ENCODE measurements at places on chromosomes 2 and 18. TPM values are rescaled to one million over a fixed set of nuclear protein-coding genes. Genes with fewer than 3 reads are reported as not detected.

GRCh38 chr2:128776461-128777195, 458.0 kb upstream of the HS6ST1 start:
- DNase-seq: no peak

GRCh38 chr2:109031476-109032228, 42.6 kb upstream of the EDAR start:
- DNase-seq: peak; percentile 57

DNA sequence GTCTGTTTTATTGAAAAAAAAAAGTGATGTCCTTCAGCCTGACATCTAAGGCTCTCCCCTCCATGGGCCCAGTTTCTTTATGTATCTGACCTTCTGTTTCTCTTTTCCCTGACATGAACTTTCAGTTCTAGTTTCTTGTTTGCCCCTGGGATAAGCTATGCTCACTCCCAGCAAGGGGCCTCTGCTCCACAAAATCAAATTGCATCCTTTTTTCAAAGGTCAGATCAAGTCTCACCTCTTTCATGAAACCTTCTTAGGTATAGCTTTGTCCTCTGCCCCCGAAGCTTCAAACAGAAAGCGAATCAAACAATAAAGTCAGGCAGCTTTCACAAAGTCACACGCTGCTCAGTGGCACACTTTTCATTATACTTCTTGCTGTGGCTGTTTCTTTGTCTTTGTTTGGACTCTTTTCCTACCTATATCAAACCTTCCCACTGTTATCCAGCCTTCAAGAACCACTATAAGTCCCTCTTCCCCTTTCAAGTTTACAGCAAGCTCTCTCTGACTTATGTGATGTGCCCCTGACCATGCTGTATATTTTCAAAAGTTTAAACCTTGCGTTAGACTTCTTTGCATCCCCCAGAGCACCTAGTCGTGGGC, 23.3 kb downstream of the MAP3K19 start:
- no peak for DNase-seq

GRCh38 chr2:30545875-30546274, 98.8 kb downstream of the LCLAT1 start:
- no peak for DNase-seq

The TYMS gene
- total RNA-seq: 16.8 TPM

DNA sequence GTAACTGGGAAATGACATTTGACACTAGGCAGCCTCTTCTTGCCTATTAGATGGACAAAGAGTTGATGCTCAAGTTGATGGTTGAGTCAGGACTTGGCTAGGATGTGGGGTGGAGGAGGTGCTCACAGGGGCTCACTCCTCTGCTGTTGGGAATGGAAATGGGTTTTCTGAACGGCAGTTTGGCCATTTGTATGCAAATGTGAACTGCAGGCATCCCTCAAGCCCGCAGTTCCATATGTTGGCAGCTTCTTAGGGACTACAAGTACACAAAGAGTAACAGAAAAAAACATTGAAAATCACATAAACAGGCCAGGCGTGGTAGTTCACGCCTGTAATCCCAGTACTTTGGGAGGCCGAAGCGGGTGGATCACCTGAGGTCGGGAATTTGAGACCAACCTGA, 80.8 kb downstream of the INPP5D start:
- no peak for DNase-seq

DNA sequence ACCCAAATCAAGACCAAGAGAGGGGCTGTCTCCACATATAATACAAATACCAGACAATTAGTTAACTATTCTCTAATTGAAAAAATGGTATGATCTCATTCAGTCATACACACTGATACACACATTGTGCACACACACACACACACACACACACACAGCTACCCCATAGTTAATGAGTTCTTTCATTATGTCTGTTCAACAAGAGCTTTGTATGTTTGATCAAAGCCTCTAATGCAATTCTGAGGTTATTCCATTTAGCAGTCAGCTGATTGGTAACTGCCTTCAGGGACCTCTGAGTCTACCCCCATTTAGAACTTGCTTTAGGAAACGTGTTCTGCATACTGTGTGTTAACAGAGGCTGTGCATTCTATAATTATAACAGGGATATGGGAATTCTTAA, 741.4 kb upstream of the LRRTM4 start:
- DNase-seq: no peak

GRCh38 chr2:153935511-153935910, 63.8 kb downstream of the GALNT13 start:
- no peak for DNase-seq

DNA sequence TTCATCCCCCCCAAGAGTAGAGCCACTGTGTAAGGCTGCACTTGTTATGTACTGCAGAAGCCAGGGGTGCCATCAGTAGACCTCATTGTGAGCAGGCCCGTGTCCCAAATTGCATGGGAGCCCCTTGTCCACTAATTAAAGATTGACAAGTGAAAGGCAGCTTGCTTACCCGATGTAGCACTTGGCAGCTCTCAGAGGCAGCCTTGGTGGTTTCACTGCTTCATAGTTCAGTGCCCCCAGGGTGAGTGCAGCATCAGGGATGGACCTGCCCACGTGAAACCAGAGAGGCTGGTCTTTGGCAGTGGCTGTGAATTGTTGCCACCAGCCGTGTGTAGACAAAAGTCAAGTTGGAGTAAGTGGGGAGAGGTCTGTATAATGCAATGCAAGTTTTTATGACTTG, 13.3 kb downstream of the TUBB6 start:
- peak; percentile 24 for DNase-seq

GRCh38 chr18:34352385-34353163, 127.9 kb upstream of the NOL4 start:
- peak; percentile 45 for DNase-seq

DNA sequence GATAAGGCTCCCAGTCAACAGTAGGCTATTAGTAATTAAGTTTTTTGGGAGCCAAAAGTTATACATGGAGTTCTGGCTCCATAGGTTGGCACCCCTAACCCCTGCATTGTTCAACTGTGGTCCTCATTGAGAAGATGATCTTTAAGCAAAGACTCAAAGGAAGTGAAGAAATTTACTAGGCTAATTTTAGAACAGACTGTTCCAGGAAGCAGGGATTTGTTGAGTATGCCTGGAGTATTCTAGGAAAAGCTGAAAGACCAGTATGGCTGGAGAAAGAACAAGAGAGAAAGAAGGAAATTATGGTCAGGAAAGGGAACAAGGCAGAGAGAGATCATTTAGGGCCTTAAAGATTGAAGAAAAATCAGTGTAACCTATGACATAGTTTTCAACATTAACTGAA, 125.1 kb downstream of the PMAIP1 start:
- peak; percentile 16 for DNase-seq

GRCh38 chr18:45374236-45374635, 241.0 kb upstream of the SLC14A2 start:
- no peak for DNase-seq

The ITPRIPL1 gene
- total RNA-seq: 0.25 TPM

- DNase-seq: no peak
Observed at GRCh38 chr2:43133708-43134570, 92.5 kb downstream of the ZFP36L2 start.

The SLC40A1 gene
- not detected for total RNA-seq

DNA sequence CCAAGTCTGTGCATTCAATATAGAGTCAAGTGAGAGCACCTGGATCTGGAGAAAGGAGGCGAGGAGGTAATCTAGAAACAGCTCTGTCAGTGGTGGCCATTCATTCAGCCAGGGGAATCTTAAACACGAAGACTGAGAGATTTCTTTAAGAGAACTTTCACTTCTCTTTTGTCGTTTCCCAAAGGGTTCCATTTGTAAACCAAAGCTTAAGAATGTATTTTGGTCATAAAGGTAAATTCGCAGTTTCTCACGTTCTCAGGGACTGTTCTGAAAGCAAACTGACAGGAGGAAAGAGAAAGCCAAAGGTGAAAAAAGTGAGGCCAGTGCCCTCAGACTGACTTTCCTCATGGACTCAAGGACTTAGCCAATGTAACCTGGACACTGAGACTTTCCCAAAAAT, 513.5 kb downstream of the CMPK2 start:
- no peak for DNase-seq

GRCh38 chr2:76170856-76171255, 460.1 kb upstream of the GCFC2 start:
- no peak for DNase-seq

- DNase-seq: peak; percentile 5
Observed at GRCh38 chr2:183490914-183491313, 366.7 kb downstream of the NUP35 start.

GRCh38 chr18:23547846-23548245, 38.5 kb downstream of the NPC1 start:
- DNase-seq: peak; percentile 76

The ALPI gene
- not detected for total RNA-seq

GRCh38 chr2:5849562-5849961, 157.4 kb downstream of the SOX11 start:
- DNase-seq: no peak

The POMC gene
- 5.8 TPM for total RNA-seq

DNA sequence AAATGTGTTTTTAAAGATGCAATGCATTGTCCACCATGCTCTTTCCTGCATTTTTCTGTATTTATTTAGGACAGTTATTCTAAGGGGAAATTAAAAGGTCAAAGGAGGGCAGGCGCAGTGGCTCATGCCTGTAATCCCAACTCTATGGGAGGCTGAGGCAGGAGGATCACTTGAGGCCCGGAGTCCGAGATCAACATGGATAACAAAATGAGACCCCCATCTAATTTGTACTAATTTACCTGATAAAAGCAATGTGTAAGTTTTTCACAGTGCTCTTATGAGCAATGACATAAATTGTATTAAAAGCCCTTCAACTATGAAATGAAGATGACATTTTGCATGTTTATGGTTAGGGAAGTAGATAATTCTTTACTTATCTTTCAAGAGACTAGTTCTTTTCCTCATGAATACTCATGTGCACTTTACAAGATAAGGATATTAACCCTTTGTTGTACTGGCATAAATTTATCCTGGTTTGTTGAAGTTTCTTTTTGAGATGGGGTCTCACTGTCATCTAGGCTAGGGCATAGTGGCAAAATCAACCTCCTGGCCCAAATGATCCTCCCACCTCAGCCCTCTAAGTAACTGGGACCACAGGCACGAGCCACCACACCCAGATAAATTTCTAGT, 9.7 kb downstream of the HSBP1L1 start:
- no peak for DNase-seq

The MROH2A gene
- total RNA-seq: not detected

DNA sequence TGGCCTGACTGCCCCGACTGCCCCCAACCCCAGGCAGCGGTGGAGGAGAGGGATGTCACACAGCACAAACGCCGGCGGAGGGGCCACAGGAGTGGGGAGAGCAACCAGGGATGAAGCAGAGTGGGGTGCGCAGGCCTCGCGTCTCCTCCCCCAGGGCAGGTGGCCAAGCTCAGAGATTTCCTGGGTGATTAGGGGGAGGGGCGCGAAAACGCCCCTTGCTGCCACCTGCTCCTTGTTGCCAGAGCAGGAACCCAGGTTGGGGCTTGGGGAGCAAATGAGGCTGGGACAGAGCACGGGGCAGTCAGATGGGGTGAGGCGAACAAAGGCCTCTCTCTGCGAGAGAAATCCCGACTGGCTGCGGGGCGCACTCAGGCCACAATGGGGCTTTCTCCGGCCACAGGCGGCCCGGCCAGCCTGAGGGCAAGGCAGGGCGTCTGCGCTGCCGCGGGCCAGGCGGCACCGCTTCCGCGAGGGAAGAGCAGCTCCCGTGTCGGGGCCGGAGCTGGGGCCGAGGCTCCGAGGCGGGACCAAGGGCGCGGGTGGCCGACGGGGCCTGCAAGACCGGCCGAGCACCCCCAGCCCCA, 11.5 kb downstream of the TEX44 start:
- DNase-seq: no peak

DNA sequence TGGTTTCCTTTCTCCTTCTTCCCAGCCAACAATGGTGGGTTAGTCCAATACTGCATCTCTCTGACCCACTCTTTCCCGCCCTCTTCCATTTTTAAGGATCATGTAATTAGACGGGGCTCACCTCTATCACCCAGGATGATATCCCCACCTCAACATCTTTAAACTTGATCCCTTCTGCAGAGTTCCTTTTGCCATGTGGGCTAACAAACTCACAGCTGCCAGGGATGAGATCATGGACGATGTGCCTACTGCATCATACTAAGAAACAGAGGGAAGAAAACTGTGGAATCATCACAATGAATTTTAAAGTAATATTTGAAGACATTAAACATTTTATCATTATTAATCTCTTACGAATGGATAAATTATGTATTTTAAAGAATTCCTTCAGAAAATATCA, 183.5 kb downstream of the RDH14 start:
- DNase-seq: peak; percentile 17

DNA sequence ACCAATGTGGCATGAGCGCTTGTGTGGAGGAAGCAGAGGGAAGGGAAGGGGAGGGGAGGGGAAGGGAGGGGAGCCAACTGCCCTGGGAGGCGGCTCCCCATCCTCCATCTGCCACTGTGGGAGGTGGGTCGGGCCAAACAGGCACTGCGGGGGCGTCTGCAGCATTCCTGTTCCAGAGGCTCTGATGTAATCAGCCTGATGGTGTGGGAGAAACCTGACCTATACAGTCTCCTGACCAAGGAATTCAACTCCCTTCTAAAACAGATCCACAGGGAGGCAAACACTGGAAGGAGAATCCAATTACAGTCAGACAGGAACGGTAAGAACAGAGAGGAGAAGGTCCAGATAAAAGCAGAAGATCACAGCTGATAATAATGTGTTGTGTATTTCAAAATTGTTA, 88.8 kb downstream of the CD8B2 start:
- DNase-seq: peak; percentile 67
